ENCODE measurements at places on chromosomes 1 and 21. TPM values are rescaled to one million over a fixed set of nuclear protein-coding genes. Genes with fewer than 3 reads are reported as not detected.
A peak's percentile ranks its signal among the peaks of the same experiment; 100 is the strongest.

DNA sequence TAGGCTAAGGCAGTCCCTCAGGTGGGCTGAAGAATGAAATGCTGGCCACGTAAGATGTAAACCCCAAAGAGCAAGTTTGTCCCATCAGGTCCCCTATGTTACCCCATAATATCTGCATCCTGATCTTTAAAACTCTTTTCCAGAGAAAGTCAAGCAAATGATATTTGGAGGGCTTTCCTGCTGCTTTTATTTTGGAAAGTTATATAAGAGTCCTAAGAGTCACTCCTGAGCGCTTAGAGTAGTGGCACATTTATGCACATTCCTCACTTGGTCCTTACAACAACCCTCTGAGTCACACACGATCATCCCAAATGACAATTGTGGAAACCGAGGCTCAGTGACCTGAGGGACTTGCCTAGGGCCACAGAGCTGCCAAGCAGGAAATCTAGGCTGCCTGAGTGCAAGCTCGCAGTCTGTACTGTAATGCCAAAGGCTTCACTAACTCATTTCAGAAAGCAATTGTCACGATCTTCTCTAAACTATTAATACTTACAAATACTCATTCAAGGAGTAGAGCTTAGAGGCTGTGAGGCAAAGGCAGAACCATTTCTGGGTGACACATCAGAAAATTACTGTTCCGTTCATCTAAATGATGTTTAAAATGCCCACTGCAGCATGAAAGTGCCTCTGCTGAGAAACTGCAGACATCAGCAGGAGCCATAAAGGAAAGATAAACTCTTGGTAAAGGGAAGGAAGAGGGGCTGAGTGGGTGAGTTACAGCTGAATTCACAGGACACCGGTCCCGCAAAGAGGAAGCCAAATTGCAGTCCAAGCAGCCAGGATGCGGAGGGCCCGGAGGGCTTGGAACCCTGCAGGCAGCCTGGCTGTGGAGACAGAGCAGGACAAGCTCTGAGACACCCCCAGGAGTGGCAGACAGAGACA, 30.8 kb downstream of the CAPZB start:
- peaks cover 94% of the 10 kb centered on the region for H3K4me1 ChIP-seq
- no peak for DNase-seq
- peak overlapping the region; percentile 90 for H3K27ac ChIP-seq
- peak overlapping the region; percentile 40 for H3K4me3 ChIP-seq
- no peaks in the 10 kb centered on the region for H3K27me3 ChIP-seq
- H3K36me3 ChIP-seq = peaks cover 8% of the 10 kb centered on the region

- H3K27me3 ChIP-seq = no peaks in the 10 kb centered on the region
- no peaks in the 10 kb centered on the region for H3K36me3 ChIP-seq
- no peak for DNase-seq
- peak overlapping the region; percentile 58 for H3K4me3 ChIP-seq
Measured at GRCh38 chr1:240539769-240540414, 72.1 kb downstream of the GREM2 start.

SPTA1 gene
- not detected for total RNA-seq

DNA sequence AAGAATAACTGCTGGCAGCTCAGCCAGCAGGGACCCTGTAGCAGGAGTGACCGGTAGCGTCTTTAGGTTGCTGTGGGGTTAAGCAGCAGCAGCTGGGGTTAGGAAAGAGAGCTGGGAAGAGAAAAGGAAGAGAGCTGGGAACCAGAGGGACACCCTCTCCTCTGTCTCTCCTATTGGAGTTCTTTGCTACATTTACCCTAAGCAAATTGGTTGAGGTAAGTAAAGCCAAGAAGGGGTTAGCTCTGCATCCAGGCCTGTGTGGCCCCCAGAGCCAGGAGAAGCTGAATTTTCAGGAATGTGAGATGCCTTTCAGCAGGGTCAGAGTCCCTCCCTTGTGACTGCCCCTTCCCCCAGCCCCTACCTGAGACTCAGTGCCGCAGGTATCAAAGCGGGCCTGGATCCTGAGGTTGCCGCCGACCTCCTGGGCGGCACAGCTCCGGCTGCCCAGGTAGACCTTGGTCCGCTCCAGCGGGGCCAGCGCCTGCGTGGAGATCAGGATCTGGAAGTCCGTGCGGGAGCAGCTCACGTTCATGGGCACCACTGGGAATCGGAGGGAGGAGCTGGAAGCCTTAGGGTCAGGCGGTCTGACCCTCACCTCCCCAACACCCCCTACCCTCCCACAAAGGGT, 16.4 kb downstream of the CDCP2 start:
- no peaks in the 10 kb centered on the region for H3K4me1 ChIP-seq
- no peak for DNase-seq
- no peaks in the 10 kb centered on the region for H3K27me3 ChIP-seq
- no peak overlapping the region for H3K27ac ChIP-seq

- H3K27me3 ChIP-seq = no peaks in the 10 kb centered on the region
- DNase-seq = no peak
- H3K27ac ChIP-seq = no peak overlapping the region
- no peaks in the 10 kb centered on the region for H3K36me3 ChIP-seq
- H3K4me3 ChIP-seq = no peak overlapping the region
Measured at GRCh38 chr21:38297194-38297631, 40.4 kb downstream of the KCNJ15 start.

GRCh38 chr1:227735539-227736285, 477 bp downstream of the SNAP47 start:
- H3K27ac ChIP-seq = peak overlapping the region; percentile 99
- peaks cover 56% of the 10 kb centered on the region for H3K4me1 ChIP-seq
- peak overlapping the region; percentile 93 for H3K4me3 ChIP-seq
- no peaks in the 10 kb centered on the region for H3K27me3 ChIP-seq
- DNase-seq = no peak

- peak overlapping the region; percentile 58 for H3K4me3 ChIP-seq
- peaks cover 9% of the 10 kb centered on the region for H3K27me3 ChIP-seq
- no peak for DNase-seq
- peaks cover 11% of the 10 kb centered on the region for H3K4me1 ChIP-seq
- H3K36me3 ChIP-seq = no peaks in the 10 kb centered on the region
Measured at GRCh38 chr21:34362136-34362444, 1.7 kb upstream of the KCNE2 start.

PWP2 gene
- 23.2 TPM for total RNA-seq

A3GALT2 gene
- total RNA-seq = not detected

B3GALT2 gene
- total RNA-seq = 0.07 TPM

DNA sequence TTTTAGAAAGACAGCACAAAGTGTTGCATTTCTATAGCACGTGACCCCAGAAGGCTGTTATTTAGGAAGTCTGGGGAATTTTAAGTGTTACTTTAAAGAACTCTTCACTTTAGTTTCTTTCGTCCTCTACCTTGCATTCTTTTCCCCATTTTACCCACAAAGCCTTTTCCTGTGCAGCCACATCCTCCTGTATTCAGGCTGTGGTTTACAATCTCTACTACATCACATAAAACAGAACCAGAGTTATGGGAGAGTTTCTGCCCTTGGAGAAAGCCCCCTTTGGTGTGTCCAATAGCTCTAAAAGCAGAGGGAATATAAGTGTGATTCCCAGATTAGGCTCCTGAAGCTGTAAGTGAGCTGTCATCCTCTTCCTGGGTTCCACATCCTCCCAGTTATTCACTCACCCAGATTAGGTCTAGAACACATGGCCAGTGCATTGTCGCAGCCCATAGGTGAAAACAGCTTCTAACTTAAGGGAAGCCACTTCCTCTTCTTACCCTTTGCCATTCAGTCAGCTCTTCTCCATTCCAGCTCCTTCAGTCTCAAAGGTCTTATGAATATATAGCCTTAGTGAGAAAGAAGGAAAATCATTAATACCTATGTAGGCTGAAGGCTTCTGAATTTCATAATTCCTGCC, 171.1 kb downstream of the PIGK start:
- H3K27me3 ChIP-seq = no peaks in the 10 kb centered on the region
- peaks cover 23% of the 10 kb centered on the region for H3K4me1 ChIP-seq
- H3K27ac ChIP-seq = no peak overlapping the region

ALG14 gene
- total RNA-seq = 4.1 TPM

RNU1-4 gene
- total RNA-seq = 1,278 TPM

GRCh38 chr1:106564192-106564591, 492.3 kb upstream of the PRMT6 start:
- peaks cover 1% of the 10 kb centered on the region for H3K36me3 ChIP-seq
- H3K27ac ChIP-seq = no peak overlapping the region
- no peak for DNase-seq
- no peaks in the 10 kb centered on the region for H3K4me1 ChIP-seq
- H3K27me3 ChIP-seq = no peaks in the 10 kb centered on the region

DNA sequence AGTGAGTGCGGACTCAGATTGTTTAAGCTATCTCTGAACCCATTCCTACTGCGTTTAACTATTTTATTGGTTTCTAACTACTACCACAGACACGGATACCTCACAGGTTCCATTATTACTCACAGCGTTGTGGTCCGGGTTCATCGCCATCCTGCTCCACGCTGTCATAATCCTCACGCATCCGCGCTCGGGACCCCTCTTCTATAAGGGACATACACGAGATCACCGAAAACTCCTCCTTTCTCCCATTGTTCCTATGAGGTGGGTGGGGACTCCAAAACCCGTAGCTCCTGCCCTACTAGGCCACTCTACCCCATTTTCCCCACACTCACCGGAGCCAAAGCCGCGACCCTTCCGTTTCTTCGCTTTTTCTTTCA, 610 bp downstream of the RBM8A start:
- H3K27me3 ChIP-seq = no peaks in the 10 kb centered on the region
- no peak overlapping the region for H3K4me3 ChIP-seq
- peaks cover 9% of the 10 kb centered on the region for H3K4me1 ChIP-seq
- no peak overlapping the region for H3K27ac ChIP-seq
- peak; percentile 69 for DNase-seq

GPX7 gene
- total RNA-seq = 27.6 TPM

- no peaks in the 10 kb centered on the region for H3K36me3 ChIP-seq
- H3K27me3 ChIP-seq = no peaks in the 10 kb centered on the region
- H3K4me3 ChIP-seq = no peak overlapping the region
Measured at GRCh38 chr1:112817555-112818373, 102.6 kb upstream of the PPM1J start.

HSD3B2 gene
- not detected for total RNA-seq

DNA sequence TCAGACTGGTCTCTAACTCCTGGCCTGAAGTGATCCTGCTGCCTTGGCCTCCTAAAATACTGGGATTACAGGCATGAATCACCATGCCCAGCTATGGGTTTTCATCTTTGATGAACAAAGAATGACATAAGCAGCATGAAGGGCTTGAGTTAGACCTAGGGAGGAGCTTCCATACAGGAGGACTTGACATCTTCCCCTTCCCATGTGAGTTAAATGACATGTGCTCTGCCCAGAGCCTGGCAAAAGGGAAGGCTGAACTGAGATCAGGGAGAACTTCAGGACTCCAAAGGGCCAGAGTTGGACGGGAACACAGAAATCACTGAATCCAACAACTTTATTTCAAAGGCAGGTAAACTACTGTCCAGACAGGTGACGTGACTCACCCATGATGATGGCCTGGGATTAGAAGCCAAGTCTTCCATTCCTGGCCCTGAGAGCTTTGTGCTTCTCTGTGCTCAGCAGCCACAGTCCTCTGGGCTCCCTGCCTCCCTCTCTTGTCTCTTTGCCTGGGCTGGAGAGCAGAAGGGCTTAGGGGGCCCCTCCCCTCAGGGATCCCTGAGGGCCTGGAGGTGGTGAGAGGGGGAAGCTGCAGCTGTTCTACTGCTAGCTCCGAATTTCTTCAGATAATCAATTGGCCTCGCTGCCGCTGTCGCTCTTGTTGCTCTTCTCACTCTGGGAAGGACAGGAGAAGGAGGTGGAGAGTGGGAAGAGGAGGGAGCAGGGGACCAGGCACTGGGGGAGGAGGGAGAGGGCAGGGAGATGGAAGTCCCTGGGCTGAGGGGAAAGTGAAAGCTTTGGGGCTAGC, 7.6 kb downstream of the NHLH1 start:
- DNase-seq = no peak
- H3K36me3 ChIP-seq = no peaks in the 10 kb centered on the region
- H3K27ac ChIP-seq = no peak overlapping the region
- H3K4me1 ChIP-seq = peaks cover 11% of the 10 kb centered on the region
- H3K4me3 ChIP-seq = no peak overlapping the region
- H3K27me3 ChIP-seq = no peaks in the 10 kb centered on the region

- H3K4me1 ChIP-seq = peaks cover 8% of the 10 kb centered on the region
- H3K27ac ChIP-seq = peak overlapping the region; percentile 52
- peaks cover 34% of the 10 kb centered on the region for H3K27me3 ChIP-seq
Measured at GRCh38 chr1:65825741-65826140, 33.0 kb downstream of the PDE4B start.

DNA sequence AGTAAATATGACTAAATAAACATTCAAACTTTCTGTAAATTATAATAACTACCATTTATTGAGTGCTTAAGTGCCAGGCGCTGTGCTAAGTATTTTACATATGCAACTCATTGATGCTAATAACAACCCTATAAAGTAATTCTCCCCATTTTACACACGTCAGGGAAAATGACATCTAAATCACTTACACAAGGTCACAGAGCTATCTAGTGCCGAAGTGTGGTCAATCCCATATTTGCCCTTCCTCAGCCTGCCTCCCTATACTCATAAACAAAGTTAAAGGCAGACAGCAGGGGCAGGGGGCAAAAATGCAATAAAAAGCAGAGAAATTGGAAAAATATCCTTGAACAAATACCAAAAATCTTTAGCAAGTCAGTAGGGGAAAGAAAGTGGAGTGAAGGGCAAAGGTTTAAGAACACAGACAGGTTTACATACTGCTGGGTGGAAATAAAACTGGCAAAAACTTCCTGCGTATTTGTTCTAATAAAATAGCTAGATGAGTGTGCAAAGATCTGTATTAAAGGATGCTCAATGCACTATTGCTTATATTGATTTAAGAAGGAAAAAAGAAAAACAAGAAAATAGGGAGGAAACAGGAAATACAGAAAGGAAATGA, 72.8 kb downstream of the WDR64 start:
- no peak for DNase-seq
- no peaks in the 10 kb centered on the region for H3K4me1 ChIP-seq
- no peak overlapping the region for H3K4me3 ChIP-seq
- H3K27ac ChIP-seq = no peak overlapping the region

SOX13 gene
- 3.9 TPM for total RNA-seq

ADCY10 gene
- 0.07 TPM for total RNA-seq

- H3K4me1 ChIP-seq = peaks cover 21% of the 10 kb centered on the region
- DNase-seq = peak; percentile 49
- peaks cover 1% of the 10 kb centered on the region for H3K36me3 ChIP-seq
- peak overlapping the region; percentile 45 for H3K27ac ChIP-seq
Measured at GRCh38 chr1:224542783-224543440, 73.2 kb upstream of the CNIH3 start.
